ENCODE measurements at places on chromosomes 7 and 10. TPM values are rescaled to one million over a fixed set of nuclear protein-coding genes. Genes with fewer than 3 reads are reported as not detected.
A peak's percentile ranks its signal among the peaks of the same experiment; 100 is the strongest.

Gene PAPOLB
- total RNA-seq: not detected

Gene SFXN2
- 3.1 TPM for total RNA-seq

Gene AMPH
- total RNA-seq: not detected

GRCh38 chr10:48798481-48799254 is 114.0 kb downstream of the WDFY4 start:
- peaks cover 42% of the 10 kb centered on the region for H3K4me1 ChIP-seq
- H3K36me3 ChIP-seq: no peaks in the 10 kb centered on the region
- no peak overlapping the region for H3K4me3 ChIP-seq

DNA sequence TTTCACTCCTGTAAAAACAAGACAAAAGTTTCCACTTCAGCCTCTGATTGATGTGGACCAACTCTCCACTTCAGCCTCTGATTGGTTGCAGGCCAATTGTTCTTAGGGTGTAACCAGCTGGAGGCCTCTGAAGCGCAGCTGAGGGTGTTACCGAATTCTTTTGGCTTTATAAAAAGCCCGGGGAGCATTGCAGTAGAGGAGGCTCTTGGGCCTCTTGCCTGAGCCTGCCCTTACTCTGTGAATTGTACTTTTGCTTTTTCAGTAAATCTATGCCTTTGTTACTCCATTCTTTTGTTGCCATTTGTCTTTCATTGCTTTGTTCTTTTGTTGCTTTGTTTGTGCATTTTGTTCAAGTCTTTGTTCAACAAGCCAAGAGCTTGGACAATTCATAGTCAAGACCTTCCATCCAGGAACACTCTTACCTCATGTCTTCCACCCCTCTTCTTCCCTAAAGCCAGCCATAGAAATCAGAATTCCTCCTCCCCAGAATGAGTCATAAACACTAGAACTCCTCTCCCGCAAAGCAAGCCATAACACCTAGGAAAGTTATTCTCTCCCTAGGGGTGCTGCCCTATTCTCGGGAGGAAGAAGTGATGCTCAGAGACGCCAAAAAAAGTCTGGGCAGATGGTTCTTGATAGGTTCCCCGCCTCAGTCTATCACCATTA is 53.5 kb upstream of the ARMC3 start:
- H3K4me3 ChIP-seq: no peak overlapping the region
- no peaks in the 10 kb centered on the region for H3K27me3 ChIP-seq
- no peaks in the 10 kb centered on the region for H3K36me3 ChIP-seq
- DNase-seq: no peak

- no peaks in the 10 kb centered on the region for H3K27me3 ChIP-seq
- H3K4me3 ChIP-seq: no peak overlapping the region
- H3K4me1 ChIP-seq: peaks cover 6% of the 10 kb centered on the region
- DNase-seq: no peak
- no peak overlapping the region for H3K27ac ChIP-seq
These were observed 6.1 kb upstream of the GPR85 start for GRCh38 chr7:113092762-113093161.

DNA sequence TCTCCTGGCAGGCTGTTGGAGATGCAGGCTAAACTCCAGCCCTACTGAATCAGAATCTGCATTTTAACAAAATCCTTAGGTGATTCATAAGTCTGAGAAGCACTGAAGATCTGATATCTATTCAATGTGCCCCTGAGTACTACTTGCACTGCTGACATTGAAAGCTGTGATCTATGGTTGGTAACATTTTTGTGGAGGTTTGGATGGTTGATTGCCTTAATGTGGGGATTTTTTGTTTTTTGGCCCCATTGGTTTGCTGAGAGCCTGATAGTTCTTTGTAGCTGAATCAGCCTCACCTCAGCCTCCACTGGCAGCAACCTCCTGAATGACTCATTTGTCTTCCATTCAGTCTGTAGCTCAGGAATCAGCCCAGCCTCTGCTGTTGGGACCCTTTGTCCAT is 14.7 kb upstream of the LRRN3 start:
- no peak overlapping the region for H3K4me3 ChIP-seq
- H3K36me3 ChIP-seq: no peaks in the 10 kb centered on the region
- H3K27me3 ChIP-seq: no peaks in the 10 kb centered on the region
- H3K27ac ChIP-seq: no peak overlapping the region
- H3K4me1 ChIP-seq: peaks cover 15% of the 10 kb centered on the region

- H3K27ac ChIP-seq: no peak overlapping the region
- no peak overlapping the region for H3K4me3 ChIP-seq
- DNase-seq: no peak
- no peaks in the 10 kb centered on the region for H3K4me1 ChIP-seq
- H3K36me3 ChIP-seq: no peaks in the 10 kb centered on the region
These were observed 38.8 kb downstream of the CDHR3 start for GRCh38 chr7:106001886-106002285.

GRCh38 chr7:157306846-157307838 is 29.7 kb upstream of the DNAJB6 start:
- peak overlapping the region; percentile 93 for H3K27ac ChIP-seq
- H3K4me3 ChIP-seq: no peak overlapping the region
- H3K27me3 ChIP-seq: no peaks in the 10 kb centered on the region
- no peaks in the 10 kb centered on the region for H3K36me3 ChIP-seq
- H3K4me1 ChIP-seq: peaks cover 54% of the 10 kb centered on the region

Measured in SJSA1 (cell line).